ENCODE measurements at places on chromosomes 16 and 17. TPM values are rescaled to one million over a fixed set of nuclear protein-coding genes. Genes with fewer than 3 reads are reported as not detected.

DNA sequence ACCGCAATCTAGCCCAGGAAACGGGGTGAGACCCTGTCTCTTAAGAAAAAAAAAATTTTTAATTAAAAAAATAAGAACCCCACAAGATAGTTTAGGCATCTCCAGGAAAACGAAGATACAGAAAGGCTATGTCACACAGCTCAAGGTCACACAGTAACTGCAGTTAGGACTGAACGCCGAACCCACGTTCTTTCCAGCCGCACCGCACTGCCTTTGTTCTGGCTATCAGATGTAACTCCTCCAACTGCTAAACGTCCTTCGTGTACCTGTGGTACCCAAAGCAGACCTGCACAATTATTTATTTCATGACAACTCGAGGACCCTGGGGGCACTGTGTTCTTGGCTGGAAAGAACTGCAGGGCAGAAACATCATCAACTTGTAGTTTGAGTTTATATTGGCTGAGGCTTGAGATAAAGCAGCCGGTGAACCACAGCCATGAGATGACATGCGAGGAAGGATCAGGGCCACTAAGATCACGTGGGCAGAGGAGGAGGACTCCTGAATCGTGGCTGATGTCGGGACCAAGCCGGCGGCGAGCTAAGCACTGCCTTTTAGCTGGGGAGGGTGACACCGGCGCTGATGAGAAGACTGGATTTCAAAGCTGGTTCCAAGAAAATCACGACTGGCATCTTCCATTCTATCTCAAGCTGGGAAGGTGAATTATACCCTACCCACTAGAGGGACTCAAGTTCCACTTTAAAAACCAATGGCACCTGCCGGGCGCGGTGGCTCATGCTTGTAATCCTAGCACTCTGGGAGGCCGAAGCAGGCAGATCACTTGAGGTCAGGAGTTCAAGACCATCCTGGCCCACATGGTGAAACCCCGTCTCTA is 20.7 kb upstream of the MNT start:
- DNase-seq: no peak

SMPD3 gene
- 24.8 TPM for total RNA-seq

TAC4 gene
- not detected for total RNA-seq

EVI2A gene
- 74.5 TPM for total RNA-seq

PRR29 gene
- 1.6 TPM for total RNA-seq

MPP3 gene
- 12.3 TPM for total RNA-seq

DNA sequence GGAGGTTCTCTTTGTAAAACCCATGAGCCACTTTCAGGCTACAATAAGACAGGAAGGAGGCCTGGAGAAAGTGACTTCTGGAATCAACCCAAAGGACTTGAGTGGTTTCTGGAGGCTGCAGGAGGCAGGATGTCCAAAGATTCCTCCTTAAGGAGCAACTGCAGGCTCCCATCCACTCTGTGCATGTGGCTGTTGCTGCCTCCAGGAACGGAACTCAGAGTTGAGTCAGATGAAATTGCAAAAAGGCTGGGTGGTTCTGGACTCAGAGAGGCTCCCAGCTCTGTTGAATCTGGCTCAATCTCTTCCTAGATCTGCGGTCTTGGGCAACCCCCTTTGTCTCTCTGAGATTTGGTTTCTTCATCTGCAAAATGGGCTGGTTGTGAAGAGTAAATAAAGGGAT is 197.1 kb downstream of the SHISA9 start:
- DNase-seq: no peak

EVPL gene
- total RNA-seq: 0.83 TPM

DNA sequence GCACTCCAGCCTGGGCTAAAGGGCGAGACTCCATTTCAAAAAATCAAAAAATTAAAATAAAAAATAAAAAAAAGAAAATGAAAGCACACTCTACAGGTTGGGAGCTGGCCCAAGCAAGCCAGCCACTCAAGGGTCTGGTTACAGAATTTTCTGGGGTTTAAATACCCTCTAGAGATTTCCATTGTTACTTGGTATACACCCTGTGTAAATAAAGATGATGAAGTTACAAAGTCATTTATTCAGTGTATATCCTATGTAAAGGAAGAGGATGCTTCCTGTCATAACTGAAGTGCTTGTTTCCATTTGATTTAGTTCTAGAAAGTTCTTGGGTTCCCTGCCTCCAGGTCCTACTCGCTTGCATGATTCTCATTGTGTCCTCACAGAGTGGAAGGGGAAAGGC is 79.9 kb upstream of the C17orf78 start:
- no peak for DNase-seq

CMTM2 gene
- 0.97 TPM for total RNA-seq

DNA sequence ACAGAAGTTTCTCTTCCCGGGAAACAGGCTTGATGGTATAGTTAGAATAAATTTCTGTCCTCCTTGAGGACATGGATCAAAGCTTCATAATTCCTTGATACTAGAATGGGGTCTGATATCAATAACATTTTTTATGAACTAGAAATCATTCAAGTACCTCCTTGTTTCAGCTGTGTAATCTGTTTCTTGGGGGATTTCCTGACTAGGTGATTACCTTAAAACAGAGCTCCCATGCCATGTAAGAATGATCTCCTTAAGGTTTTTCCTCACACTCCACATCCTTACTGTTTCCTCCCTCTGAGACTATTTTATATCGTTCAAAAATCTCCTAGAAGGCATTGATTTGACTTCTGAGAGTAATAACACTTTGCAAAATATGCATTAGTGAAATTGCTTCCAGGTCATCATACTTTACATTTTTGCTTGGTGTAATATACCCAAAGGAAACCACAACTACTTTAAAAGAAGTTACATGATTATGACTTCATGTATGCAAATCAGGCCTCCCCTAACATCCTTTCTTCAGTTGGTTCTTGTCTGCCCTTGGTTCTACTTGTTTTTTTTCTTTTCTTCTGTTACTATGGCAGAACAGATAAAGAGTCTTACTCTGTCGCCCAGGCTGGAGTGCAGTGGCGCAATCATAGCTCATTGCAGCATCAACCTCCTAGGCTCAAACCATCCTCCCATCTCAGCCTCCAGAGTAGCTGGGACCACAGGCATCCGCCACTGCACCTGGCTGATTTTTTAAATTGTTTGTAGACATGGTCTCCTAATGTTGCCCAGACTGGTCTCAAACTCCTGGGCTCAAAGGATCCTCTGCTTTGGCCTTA is 388.8 kb downstream of the ZFHX3 start:
- DNase-seq: no peak

DNA sequence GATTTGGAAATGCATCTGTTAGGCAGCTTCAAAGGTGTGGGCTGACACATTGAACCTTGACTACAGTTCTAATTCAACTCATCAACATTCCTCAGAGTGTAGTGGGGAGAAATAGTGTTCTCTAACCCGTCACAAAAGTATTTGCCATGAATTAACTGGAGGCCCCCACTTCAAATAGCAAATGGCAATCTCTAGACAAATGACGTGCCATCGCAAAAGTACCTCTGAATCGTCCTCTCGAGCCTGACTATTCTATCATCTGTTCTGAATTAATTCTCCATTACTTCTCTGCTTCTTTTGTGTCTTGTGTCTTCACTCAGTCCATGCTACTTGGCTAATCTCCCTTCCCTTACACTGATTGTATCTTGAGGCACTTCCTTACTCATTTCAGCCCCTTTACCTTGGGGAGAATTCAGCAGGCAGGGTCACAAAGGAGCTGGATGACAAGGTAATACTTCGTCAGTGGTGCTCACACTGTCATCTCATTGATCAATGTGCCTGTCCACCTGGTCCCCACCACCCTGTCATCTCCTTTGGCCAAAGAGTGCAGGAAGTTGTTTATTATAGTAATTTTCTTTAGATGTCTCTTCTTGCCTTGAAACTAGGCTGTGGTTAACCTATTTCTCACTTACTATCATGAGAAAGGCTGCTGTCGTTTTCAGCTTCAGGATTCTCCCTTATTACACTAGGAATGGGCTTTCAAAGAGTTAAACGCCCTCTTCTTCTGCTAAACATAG is 108.4 kb downstream of the SYCE1L start:
- DNase-seq: no peak

SPATA2L gene
- total RNA-seq: 18.7 TPM

- DNase-seq: no peak
Observed at GRCh38 chr16:10938321-10938720, 3.9 kb downstream of the DEXI start.

- no peak for DNase-seq
Observed at GRCh38 chr16:58440131-58440530, 47.9 kb downstream of the GINS3 start.

DNA sequence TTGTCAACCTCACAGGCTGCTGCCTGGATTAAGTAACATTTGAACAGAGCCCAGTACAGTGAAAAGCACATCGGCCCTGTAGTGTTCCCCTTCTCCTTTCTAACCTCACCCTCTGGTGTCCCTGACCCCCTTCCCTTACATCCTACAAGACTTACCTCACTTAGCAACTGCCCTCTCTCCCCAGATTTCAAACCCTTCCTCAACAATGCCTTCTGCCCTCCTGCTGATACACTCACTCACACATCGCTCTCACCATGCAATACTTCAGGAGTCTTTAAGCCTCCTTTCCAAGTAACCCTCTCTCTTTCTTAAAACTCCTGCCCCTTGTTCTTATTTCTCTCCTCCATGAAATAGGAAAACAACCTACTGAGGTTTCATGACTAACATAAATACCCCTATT is 17.8 kb downstream of the ZZEF1 start:
- no peak for DNase-seq

DNA sequence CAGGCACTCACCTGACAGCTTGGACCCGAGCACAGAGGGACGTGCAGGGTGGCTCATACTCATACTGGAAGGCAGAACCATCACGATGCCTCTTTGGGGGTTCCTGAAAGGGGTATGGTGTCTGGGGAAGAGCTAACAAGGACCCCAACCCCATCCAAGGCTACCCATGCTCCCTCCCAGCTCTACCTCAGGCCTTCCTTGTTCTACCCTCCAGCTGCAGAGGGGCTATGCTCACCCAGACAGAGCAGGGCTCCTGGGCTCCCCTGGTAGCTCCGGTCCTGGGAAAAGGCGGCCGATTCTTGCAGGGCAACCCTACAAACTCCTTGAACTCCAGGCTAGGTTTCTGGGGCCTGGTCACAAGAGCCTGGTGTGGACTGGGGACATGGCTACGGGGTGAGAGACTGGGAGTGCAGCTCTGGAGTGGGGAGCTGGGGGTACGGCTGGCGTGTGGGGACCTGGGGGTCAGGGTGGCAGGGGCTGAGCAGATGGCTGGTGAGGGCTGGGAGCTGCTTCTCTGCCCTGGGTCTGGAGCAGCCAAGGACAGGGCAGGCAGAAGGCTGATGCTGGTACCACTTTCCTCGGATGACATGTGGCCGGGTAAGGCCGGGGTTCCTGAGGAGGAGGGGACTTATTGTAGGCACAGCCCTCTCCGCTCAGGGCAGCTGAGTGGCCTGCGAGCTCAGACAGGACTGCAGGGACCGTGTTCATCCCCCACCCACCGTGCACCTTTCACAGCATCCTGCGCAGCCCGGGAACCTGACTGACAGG is 2.1 kb downstream of the ACD start:
- DNase-seq: no peak

GRCh38 chr17:32158870-32159585 is 16.7 kb downstream of the RHOT1 start:
- DNase-seq: peak; percentile 25

EARS2 gene
- total RNA-seq: 42.4 TPM

DNA sequence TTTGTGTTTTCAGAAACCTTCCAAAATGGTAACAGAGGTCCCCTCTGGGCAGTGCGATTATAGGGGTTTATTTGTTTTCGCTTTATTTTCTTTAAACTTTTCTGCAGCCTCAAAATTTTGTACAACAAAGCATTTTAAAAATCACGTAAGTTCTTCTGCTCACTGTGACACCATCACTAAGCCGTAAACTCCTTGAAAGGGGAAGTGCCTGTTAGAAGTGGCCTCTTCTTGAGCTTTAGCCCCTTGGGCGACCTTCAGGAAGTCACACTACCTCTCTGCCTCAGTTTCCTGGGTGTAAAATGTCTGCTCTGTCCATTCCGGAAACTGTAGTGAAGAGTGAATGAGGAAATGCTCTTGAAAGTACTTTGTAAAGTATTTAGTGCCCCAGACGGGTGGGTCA is 26.6 kb downstream of the ARHGAP27 start:
- DNase-seq: no peak

- no peak for DNase-seq
Observed at GRCh38 chr17:49745175-49746139, 18.5 kb downstream of the FAM117A start.

- no peak for DNase-seq
Observed at GRCh38 chr16:10324210-10324609, 61.7 kb upstream of the ATF7IP2 start.

TP53TG3D gene
- 0.89 TPM for total RNA-seq

DNA sequence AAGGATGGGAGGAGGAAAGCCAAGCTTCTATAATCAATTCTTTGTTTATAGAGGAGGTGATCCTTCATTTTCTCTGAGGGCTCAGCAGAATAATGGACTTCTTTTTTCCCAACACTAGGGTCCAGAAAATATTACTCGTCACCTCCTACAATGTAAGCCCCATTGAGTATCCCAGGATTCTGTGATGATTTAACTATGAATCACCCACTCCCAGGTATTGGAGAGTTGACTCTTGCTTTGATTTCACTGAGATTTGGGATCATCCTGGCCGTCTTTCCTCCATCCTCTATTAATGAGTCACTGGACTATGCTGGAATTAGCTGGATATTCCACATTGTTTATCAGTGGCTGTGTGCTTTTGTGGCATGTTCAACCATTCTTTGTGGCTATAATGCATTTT is 452.0 kb downstream of the NPIPA7 start:
- DNase-seq: no peak

SCIMP gene
- 1.8 TPM for total RNA-seq

SERPINF2 gene
- total RNA-seq: 1.0 TPM

DNA sequence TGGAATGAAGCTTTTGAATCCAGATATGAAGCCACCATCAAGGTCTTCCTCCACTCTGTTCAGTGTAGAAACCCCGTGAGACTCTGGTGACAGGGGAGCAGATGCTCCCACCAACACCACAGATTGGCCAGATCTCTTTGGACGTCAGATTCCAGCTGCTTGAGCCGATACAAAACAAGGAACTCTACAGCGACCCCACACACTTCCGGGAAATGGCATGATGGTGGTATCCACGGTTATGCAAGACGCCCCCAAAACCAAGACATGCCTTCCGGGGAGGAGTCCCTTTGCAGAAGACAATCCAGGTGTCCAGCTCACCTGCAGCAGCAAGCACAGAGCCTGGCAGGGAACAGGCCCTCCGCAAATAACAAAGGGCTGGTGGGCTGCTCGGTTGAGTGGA is 19.8 kb upstream of the PITPNA start:
- no peak for DNase-seq

DNA sequence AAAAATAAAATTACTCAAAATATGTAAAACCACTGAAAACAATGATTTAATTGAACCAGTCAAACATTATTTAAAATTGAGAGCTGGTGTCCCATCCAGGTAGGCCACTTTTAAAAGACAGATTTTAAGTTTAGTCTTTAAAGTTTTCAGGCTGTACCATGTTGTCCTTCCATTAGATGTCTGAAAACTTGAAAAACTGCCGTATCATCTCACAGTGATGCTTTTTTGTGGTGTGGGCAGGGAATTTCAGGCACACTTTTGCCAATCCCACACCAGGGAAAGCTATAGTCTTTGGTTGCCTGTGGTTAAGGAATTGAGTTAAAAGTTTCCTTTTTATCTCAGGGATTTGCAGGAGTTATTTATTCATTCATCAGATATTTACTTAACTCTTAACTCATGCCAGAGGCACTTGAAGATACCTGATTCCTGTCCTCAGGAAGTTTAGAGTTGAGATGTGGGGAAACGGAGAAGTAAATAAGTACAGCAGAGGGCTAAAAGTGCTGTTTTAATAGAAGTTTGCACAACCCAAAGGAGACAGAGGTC is 3.2 kb downstream of the SNTB2 start:
- DNase-seq: no peak

All from dorsolateral prefrontal cortex (tissue), 122 donors.